Stromal cell of bone marrow (primary cell): ENCODE measurements at places on chromosomes 7 and 10.
A peak's percentile ranks its signal among the peaks of the same experiment; 100 is the strongest.

DNA sequence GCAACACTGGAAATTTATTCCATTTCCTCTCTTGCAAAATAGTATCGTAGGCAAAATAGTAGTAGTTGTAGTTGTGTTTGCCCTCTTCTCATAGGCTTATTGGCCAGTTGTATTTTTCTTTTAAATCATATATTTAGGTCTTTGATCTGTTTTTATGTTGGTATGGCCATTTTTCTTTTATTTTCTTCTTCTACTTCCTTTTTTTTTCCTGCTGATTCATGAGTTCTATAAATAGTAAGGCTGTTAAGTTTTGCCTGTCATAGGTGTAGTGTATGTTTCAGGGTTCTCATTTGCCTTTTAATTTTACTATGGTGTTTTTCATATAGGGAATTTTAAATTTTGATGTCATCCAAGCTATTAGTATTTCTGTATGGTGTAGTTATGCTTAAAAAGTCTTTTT, 25.4 kb upstream of the MRC1 start:
- no peak for DNase-seq

GRCh38 chr7:84137812-84138211, 56.8 kb downstream of the SEMA3A start:
- no peak for DNase-seq

DNA sequence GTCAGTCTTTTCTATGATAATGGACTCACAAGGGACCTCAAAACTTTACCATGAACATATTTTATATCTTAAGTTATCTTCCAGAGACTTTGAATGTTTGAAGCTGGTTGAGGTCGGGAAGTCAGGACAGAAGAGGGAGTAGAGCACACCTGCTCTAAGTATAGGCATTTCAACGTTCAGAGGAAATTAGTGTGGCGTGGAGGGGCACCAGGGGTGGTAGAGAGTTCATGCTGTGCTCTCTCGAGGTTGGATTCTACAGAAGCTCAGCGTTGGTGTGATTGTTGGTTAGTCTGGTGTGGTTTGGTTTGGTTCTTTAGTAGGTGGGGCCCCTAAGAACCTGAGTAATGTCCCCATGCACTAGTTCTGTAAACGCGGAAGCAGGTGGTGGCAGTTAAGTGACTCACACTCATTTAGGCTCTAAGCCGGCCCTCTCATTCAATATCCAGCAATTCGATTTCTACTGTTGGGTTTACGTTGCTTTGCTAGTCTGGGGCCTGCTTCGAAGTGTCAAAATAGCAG, 19.8 kb downstream of the CNTNAP2 start:
- no peak for DNase-seq

DNA sequence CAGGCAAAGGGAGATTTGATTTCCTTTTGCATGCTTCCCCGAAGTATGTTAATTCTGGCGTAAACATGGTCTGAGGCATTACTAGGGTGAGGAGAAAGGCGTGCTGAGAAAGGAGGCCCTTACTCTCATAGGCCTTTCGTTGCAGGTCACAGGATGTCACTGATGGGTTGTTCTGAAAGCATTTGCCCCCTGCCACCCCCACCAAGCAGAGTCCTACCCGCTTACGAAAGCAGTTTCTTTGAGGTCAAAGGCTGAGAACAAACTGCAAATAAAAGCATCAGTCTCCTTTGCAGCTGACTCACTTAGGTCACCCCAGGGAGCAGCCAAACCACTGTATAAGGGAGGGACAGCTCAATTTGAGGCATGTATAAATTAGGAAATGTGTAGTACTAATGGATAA, 57.1 kb downstream of the BPGM start:
- peak; percentile 72 for DNase-seq

DNA sequence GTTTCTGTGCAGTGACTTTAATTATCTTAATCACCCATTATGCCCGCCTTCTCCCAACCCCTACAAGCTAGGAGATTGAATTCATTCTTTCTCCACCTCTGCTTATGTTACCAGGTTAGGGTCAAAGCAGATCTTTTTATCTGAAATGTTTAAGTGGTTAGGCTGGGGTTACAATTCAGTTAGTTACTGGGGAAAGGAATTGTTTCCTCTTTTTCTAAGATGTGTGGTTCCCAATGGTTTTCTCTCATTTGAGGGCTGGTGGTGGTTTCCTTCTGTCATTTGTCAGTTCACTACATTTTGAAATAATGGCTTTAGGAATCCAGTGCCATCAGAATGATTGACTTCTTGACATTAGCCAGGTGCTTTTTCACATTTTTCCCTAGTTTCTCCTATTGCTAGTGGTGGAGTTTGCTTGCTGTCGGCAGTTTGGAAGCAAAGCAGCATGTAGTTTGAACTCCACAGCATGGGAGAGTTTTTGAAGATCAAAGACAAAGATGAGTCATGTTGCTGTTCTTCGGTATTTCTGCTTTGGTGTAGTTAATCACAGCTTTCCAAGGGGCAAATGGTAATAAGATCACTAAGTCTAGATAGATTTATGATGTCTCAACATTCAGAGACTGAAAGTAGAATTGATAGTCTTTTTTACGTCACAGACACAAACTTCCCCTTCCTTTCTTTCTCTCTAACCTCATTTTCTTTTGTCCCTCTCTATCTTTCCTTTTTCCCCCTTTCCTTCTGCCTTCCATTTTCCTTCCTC, 168.2 kb downstream of the SND1 start:
- peak; percentile 15 for DNase-seq

DNA sequence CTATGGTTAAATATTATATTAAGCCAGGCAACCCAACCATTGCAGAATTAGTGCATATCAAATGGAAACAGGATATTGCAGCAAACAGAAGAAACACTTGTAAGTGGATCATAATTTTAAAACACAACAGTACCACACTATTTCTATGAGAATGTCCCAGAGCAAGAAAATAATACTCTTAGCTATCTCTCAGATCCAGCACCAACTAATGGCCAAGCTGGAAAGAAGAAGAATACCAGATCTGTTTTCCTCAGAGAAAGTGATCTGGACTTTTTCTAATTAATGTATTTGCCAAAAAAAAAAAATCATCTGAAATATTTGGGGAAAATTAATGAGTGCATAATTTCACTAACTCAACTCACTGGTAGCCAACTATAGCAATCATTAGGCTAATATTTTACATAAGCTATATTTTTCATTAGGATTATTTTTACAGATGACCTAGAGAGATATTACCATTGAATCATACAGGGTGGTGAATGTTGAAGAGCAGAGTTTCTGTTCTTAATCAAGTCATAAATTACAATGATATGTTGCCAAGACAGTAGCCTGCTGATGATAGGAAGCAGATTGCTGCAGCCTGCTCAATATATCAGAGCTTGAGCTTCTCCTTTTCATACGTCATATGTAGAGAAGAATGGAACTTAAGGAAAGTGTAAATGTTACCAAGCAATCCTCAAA, 995.4 kb upstream of the LRRN3 start:
- DNase-seq: no peak

DNA sequence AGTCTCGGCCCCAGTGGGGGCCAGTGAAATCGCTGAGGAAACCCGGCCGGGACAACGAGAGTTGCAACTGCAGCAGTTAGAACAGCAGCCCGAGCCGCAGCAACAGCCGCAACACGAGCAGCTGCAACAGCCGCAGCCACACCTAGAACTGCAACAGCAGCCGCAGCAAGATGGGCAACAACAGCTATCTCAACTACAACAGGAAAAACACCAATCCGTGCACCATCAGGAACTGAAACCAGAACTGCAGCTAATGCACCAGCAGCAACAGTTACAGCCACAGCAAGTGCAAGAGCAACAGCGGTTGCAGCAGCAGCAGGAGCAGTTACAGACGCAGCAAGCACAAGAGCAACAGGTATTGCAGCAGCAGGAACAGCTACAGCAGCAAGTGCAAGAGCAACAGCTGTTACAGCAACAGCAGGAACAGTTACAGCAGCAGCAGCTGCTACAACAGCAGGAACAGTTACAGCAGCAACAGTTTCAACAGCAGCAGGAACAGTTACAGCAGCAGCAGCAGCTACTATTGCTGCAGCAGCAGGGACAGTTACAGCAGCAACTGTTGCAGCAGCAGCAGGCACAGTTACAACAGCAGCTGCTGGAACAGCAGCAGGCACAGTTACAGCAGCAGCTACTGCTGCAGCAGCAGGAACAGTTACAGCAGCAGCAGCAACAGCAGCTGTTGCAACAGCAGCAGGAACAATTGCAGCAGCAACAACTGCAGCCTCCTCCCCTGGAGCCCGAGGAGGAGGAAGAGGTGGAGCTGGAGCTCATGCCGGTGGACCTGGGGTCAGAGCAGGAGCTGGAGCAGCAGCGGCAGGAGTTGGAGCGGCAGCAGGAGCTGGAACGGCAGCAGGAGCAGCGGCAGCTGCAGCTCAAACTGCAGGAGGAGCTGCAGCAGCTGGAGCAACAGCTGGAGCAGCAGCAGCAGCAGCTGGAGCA, 6.1 kb downstream of the ZNF853 start:
- DNase-seq: no peak

- no peak for DNase-seq
Observed at GRCh38 chr7:21463524-21463923, 35.6 kb downstream of the SP4 start.

GRCh38 chr7:99648843-99649242, 31.0 kb downstream of the CYP3A5 start:
- DNase-seq: no peak

- DNase-seq: no peak
Observed at GRCh38 chr10:78516756-78517155, 483.1 kb downstream of the RPS24 start.

DNA sequence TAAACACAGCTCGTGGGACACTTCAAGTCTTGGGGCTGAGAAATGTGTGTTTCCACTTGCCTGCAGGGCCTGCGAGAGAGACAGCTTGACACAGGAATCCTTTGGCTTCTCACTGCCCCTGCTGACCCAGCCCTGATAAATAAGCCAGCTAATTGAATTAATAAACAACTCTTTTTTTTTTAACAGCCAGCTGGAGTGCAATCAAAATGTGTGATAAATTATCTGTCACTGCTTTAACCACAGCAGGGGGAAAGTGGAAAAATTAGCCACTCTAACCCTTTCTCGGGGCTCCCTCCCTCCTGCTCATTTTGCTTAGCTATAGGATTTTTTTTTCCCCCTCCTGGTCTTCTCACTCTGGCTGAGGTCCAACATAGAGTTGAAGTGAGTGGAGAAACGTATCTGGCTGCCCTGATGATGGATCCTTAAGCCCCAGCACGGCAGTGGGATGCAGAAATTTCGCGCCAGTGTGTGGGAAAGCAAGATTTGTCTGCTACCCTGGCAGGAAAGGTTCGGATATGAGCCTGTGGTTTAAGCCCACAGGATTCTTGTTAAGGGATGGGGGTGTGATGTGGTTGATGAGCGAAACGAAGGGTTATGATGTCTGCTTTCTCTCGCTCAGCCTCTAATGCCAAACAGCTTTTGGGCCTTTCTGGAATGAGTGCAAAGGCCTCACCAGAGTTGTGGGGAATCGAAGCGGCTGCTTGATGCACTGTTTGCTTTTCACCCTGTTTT, 173.8 kb downstream of the TRIL start:
- no peak for DNase-seq

GRCh38 chr7:15765753-15766152, 79.3 kb upstream of the MEOX2 start:
- DNase-seq: no peak

- peak; percentile 87 for DNase-seq
Observed at GRCh38 chr7:99267481-99267840, 5.2 kb upstream of the MYH16 start.

GRCh38 chr10:3803295-3803926, 18.4 kb upstream of the KLF6 start:
- DNase-seq: no peak
